ENCODE measurements at places on chromosomes 4 and X.

- no peak for DNase-seq
Measured at GRCh38 chrX:40392599-40392998, 188.2 kb upstream of the ATP6AP2 start.

DNA sequence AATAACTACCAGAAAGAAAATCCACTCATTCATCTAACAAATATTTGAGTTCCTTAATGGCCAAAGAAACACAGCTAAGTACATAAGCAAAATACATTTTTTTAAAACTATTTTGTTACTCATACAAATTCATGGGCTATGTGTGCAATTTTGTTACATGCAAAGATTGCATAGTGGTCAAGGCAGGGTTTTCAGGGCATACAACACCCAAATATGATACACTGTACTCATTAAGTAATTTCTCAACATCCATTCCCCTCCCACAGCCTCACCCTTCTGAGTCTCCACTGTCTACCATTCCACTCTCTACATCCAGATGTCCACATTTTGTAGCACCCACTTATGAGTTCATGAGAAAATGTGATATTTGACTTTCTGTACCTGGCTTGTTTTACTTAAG is 58.2 kb downstream of the BRWD3 start:
- DNase-seq: no peak

DNA sequence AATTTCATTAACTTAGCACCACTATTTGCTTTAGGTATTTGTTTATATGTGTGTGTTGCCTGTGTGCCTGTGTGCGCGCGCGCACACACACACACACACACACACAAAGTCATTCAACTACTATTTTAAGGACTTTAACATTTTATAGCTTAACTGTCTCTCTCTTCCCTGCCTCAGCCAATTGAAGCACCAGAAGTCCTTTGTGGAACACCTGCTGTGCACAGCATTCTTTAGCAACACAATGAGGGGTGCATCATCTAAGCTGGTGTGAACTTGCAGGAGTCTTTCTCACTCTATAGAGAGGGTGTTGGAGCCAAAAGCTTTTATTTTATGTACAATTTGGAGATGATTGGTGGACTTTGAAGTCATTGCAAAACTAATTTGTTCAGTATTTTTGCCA is 31.3 kb downstream of the SLIT2 start:
- no peak for DNase-seq

- DNase-seq: no peak
Measured at GRCh38 chrX:1249101-1249887, 19.3 kb upstream of the CSF2RA start.

DNA sequence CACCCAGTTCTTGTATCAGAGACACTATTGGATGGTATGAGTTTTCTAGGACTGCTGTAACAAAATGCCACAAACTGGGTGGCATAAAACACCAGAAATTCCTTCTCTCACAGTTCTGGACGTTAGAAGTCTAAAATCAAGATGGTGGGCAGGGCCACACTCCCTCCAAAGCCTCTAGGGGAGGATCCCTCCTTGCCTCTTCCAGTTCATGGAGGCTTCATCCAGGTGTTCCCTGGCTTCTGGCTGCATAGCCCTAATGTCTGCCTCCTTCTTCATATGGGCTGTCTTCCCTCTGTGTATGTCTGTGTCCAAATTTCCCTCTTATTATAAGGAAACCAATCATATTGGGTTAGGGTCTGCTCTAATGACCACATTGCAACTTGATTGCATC is 38.4 kb upstream of the RASL11B start:
- no peak for DNase-seq

DNA sequence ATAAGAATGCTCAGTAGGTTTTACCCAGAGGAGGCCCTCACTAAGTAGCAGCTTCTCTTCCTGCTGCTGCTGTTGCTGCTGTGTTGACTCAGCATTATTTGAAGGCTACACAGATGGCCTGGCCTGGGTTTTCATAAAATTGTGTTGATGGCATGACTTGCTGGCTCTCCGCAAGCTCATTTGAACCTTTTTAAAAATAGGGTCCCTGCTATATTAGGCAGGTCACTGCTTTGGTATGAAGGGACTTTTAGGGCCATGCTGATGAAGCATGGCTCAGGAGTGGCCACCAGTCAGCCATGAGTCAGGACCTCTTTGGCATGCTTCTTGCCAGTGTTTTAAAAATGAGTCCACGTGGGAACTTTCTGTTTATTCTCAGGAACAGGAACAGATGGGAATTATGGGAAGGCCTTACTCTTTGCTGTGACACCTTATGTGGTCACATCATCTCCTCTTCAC is 128.7 kb downstream of the MID1IP1 start:
- DNase-seq: no peak

- DNase-seq: no peak
Measured at GRCh38 chr4:162853788-162854187, 312.9 kb downstream of the NAF1 start.

DNA sequence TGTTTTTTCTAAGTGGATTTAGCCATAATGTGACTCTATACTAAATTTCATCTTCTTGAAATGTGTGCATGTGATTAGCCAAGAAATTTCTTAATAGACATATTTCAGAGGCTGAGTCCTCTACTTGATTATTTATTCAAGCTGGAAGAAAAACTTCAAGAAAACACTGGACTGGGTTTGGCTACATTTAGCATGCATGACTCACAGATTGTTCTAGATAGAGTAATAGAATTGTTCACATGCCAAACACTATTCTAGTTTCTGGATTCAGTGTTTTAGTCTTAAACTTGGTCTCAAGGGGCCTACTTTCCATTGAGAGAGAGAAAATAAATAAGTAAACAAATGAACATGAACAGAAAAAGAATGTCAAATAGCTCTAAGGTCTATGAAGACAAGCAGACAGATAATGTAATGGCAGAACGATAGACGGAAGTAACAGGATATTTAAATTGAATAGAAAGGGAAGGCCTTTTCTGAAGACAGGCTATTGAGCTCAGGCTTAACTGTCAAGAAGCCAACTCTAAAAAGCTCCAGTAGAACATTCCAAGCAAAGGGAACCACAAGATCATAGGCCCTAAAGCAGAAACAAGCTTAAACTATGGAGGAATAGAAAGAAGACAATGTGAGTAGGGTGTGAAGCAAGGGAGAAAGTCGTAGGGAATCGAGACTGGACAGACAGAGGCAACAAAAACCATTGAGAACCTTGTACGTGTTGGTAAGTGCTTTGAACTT is 104.6 kb downstream of the TMEM144 start:
- DNase-seq: peak; percentile 51

GRCh38 chr4:159384632-159385031 is 281.8 kb downstream of the RAPGEF2 start:
- DNase-seq: no peak

DNA sequence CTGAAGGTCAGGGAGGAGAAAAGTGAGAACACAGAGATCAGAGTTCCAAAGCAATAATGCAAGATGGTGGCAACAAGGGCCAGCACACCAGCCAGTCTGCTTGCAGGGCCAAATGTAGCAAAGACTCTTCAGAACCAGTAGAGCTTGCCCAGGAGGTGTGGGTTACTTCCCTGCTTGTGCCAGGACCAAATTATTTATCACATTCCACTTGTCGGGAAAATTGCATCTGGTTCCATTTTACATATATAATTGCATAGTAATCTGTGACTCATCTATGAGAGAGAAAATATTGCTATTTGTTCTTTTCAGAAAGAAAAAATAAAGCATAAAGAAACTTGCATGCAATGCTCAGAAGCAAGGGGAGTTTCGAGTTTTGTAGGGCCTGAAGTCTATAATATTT is 41.4 kb downstream of the MAML3 start:
- DNase-seq: no peak

- DNase-seq: no peak
Measured at GRCh38 chr4:177311589-177311988, 1.9 kb downstream of the NEIL3 start.

- no peak for DNase-seq
Measured at GRCh38 chr4:1500966-1501753, 94.9 kb upstream of the NKX1-1 start.

DNA sequence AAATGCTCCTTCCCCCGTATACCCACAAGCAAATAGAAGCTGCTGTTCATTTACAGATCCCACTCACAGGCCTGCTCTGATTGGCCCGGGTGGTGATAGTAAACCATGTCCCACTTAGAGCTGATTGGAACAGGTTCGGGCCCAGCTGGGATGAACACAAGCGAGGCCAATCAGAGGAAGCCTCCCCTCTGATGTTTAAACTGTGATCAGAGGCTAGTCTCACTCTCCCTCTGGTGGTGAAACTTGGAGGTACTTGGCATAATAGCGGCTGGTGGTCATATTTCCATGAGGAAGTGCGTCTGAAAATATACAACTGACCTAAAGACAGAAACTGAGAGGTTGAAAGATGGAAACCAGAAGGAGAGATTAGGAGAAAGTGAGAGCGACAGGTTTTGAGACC is 51.5 kb upstream of the TRPC3 start:
- peak; percentile 16 for DNase-seq

DNA sequence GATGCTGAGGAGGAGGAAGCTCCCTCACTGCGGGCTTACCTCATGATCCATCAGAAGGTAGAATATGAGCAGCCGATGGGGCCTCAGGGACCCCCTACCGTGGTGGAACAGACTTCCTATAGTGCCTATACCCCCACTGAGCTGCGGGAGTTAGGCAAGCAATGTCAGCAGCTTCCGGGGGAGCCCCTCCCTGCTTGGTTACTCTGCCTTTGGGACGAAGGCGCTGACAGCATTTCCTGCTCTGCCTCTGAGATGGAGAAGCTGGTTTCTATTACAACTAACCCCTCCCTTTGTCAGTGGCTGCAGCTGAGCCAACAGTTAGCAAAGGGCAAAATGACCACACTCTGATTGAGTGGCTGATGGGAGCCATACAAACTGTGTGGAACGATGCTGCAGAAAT is 430.7 kb downstream of the IDS start:
- DNase-seq: no peak

DNA sequence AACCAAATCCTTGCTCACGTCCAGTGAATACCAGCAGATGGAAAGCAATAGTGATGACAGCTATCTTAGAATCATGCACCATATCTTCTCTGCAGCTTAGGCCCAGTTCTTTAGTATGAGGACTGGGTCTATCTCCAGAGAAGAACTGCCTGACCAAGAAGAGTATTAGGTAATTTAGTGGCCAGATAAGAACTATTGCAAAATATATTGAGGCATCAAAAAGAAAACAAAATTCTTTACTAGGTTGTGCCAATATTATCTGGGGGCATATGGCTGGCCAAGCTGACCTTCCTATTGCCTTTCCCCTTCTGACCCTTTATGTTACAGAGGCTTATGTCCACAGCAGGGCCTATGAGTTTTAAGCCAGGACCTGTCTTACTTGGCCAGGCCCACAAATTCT is 91.2 kb downstream of the RLIM start:
- no peak for DNase-seq

- DNase-seq: no peak
Measured at GRCh38 chrX:138378876-138379275, 332.6 kb downstream of the FGF13 start.

- no peak for DNase-seq
Measured at GRCh38 chrX:30593440-30594200, 16.1 kb upstream of the TASL start.

- DNase-seq: no peak
Measured at GRCh38 chr4:23038626-23039491, 346.1 kb downstream of the GBA3 start.

DNA sequence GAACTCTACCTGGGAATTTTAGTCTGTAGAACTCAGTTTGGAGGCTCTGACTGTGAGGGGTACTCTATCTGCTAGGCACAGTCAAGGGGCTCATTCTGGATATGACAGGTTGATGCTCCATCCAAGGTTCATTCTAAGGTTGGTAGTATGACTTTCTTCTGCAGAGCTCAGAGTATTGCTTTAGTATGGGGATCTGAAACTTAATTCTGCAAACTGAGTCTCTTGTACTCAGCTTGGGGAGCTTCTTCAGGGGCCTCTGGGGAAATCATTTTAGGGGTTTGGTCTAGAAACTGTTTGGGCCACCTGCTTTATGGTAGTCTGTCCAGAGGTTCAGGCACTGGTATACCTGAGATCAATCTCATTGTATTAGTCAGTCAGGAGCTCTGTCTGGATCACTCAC is 9.7 kb upstream of the TSR2 start:
- DNase-seq: no peak

Data from RWPE1 (cell line).